ENCODE measurements at places on chromosomes 7 and 10. TPM values are rescaled to one million over a fixed set of nuclear protein-coding genes. Genes with fewer than 3 reads are reported as not detected.

DNA sequence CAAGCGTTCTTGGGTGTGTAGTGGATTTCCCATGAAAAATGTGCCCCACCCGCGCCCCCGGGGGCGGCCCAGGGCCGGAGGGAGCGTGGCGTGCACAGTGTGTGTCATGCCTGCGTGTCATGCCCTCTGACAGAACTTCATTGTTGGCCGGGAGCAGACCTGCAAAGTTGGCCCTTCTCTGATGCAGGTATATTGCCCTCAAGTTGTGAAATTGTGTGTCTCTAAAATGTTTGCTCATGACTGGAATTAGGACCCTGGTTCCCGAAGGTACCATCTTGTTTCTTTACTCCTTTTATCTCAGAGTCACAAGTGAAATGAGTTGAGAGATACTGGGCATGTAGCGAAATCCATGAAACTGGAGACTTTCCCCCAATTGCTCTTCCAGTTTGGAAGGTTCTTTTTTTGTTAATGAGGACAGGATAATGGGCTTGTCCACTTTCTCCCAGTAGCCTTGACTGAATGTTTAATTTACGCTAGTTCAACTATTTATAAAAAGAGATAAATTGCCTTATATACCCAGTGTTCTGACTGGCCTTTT, 26.2 kb downstream of the ADK start:
- DNase-seq: peak; percentile 79

NCF1 gene
- 32.8 TPM for total RNA-seq

NKX2-3 gene
- 0.26 TPM for total RNA-seq

IFIT2 gene
- total RNA-seq: 47.2 TPM

GRCh38 chr10:82558014-82558607, 683.1 kb downstream of the NRG3 start:
- DNase-seq: no peak

DNA sequence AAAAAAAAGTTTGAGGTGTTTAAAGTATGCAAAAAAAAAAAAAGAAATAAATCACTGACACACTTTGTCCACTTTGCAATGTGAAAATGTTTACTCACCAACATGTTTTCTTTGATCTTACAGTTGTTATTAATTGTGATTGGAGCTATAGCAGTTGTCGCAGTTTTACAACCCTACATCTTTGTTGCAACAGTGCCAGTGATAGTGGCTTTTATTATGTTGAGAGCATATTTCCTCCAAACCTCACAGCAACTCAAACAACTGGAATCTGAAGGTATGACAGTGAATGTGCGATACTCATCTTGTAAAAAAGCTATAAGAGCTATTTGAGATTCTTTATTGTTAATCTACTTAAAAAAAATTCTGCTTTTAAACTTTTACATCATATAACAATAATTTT, 130.6 kb downstream of the CFTR start:
- no peak for DNase-seq

DNA sequence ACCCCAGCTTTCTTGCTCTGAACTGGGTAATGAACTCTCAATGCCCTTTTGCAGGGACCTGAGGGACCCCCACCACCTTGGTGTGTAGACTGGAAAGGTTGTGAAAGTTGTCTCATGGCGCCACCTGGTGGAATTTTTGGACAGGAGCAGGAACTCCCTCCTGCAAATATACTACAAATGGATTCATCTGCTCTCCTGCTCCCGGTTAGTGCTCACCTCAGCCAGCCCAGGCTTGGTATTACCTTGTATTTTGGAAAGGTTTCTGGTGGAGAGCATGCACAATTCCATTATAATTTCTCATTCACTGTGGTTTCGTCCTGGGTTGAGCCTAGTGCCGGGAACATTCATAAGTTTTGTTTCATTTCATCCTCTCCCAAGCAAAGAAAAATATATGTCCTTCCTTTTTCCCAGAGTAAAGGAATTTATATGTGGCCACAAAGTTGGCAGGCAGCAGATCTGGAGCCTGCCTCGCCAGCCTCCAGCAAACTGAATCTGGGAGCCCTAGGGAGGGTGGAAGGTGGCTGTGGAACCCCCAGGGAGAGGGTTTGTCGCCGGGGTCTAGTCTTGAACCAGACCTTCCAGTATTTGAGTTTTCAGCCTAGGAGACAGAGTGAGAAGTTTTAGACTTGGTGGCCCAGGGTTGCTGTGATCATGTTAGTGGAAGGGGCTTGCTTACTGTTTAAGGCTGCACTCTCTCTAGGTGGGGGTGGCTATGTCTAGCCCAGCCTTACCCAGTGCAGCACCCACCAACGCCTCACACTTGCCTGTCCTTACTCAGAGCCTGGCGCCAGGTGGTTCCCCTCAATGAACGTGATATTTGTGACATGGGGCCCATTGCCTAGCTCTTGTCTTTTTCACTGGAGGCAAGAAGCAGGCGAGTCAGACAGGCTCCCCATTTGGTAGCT, 9.5 kb downstream of the FAM241B start:
- DNase-seq: peak; percentile 54

AKAP9 gene
- 85.3 TPM for total RNA-seq

DNA sequence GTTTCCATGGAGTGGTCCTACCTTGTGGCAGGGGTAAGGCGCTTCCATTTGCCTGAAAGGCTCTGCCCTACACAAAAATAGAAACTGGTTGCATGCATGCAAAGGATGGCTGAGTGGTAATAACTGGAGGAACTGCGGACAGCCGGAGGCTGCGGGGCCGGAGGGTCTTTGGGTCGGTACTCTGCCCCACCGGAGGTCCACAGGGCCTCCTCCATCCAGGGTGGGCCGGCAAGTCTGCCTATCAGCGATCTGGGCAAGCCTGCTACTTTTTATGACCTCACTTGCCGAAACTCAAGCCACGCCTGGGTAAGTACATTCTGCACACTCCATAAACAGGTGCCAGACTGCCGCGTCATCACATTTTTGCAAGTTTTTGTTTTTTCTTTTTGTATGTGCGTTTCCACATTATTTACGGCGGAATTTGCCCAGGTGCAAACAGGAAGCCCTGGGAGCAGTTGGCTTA, 30.0 kb downstream of the TACC2 start:
- peak; percentile 68 for DNase-seq

NODAL gene
- not detected for total RNA-seq

- no peak for DNase-seq
Observed at GRCh38 chr10:128386231-128386630, 260.0 kb upstream of the MKI67 start.

- DNase-seq: no peak
Observed at GRCh38 chr7:108818742-108819141, 249.1 kb downstream of the DNAJB9 start.

LOXL4 gene
- 6.2 TPM for total RNA-seq

DNA sequence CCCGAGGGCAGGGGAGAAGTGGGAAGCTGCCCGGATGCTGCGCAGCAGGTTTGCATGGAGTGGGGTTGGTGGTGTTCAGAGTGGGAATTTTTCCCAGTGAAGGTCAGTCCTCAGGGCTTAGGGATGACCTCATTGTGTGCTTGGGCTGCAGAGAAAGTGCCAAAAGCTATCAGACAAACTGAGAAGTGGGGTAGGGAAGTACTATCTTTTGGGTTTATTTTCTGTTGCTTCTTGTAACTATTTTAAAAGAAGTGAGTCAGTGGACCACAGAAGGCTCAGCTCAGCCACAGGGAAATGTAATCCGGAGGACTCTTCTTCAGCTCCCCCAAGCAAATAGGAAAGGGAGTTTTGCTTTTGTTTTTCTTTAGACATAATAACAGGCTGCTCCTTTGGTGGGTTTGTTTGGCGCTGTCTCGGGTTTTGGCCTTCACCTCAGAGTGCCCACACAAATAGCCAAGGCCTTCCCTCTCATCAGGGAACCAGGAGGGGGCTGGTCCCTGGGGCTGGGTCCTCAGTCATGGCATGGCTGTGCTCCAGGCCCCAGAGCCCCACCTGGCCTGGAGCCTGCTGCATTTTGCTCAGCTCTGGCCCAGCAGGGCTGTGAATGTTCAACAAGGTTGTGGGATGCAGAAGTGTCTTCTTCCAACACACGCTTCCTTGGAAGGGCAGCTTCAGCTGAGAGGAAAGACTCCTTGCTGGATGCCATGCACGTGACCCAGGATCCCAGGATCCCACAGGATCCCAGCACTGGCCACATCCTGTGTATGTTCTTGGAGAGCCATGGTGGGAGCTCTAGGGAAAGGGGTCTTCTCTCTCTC, 5.4 kb upstream of the FAM170B start:
- no peak for DNase-seq

DNA sequence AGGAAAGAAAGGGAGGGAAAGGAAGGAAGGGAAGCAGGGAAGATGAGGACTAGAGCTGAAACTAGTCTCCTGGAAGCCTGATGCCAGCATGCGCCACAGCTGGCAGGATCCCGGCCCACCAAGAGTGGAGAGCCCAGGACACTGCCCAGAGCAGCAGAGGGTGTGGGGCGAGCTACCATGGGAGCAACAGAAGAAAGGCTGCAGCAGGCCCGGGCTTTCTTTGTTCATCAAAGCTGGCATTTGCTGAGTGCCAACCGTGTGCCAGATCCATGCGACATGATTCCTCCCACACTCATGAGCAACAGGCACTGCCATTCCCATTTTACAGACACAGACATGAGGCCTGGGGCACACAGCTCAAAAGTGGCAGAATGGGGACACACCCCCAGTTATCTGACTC, 68.9 kb downstream of the FAM53B start:
- no peak for DNase-seq

DNA sequence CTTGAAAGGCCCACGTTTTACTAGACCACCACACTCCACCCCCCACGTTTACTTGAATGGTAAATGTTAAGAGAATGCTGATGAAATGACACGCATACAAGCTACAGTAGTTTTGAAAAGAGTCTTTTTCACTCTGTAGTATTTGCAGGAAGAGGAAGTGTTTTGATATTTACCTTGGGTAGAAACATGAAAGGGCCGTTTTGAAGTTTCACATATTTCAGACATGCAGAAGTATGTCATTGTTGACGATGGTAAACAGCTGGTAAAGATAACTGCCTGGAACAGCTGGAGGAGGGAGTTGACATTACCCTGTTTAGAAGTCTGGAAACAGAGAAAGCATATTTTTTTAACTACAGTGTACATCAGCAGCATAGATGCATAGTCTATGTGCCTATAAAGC, 160.7 kb downstream of the NXPH1 start:
- no peak for DNase-seq

GRCh38 chr10:73485320-73485719, 10.5 kb downstream of the PPP3CB start:
- DNase-seq: no peak

- DNase-seq: no peak
Observed at GRCh38 chr7:28784171-28784902, 173.8 kb downstream of the TRIL start.

GRCh38 chr10:119461923-119462322, 80.6 kb downstream of the RGS10 start:
- no peak for DNase-seq

- peak; percentile 51 for DNase-seq
Observed at GRCh38 chr10:84195044-84195830, 900 bp downstream of the CDHR1 start.

- no peak for DNase-seq
Observed at GRCh38 chr10:11015446-11015934, 2.2 kb upstream of the CELF2 start.

DNA sequence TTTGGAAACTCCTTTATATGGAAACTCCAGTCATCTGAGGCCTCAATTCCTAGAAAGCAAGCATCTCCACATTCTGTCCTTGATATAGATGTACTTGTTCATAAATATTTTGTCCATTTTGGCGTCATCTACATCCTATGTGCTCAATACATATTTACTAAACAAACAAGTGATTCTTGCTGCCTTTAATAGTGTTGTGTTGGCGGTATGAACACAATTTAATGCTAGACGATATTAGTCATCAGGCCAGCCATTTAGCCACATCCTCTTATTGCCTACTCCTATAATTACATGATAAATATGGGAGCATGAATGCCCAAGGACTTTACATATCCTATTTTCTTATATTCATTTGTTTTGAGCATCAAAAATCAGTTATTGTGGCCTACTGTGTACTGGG, 18.5 kb upstream of the IFRD1 start:
- DNase-seq: no peak

- DNase-seq: no peak
Observed at GRCh38 chr7:106110885-106111654, 1.0 kb downstream of the SYPL1 start.

DNA sequence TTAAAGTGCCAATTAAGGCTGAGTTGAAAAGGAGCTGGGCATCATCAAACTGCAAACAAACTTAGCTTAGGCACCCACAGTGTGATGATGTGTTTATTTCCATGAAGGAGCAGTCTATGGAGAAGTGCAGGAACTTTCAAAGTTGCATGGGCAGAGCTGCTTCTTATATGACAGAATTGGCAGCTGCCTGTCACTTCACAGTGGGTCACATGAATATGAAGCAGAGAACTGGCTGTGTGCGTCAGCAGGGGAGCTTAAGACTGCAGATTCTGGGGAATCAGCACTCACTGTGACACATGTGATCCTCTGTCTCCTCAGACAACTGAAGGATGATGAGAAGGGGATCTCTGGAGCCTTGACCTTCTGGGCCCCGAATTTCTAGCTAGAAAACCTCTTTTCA, 36.6 kb downstream of the RBM28 start:
- no peak for DNase-seq

DNA sequence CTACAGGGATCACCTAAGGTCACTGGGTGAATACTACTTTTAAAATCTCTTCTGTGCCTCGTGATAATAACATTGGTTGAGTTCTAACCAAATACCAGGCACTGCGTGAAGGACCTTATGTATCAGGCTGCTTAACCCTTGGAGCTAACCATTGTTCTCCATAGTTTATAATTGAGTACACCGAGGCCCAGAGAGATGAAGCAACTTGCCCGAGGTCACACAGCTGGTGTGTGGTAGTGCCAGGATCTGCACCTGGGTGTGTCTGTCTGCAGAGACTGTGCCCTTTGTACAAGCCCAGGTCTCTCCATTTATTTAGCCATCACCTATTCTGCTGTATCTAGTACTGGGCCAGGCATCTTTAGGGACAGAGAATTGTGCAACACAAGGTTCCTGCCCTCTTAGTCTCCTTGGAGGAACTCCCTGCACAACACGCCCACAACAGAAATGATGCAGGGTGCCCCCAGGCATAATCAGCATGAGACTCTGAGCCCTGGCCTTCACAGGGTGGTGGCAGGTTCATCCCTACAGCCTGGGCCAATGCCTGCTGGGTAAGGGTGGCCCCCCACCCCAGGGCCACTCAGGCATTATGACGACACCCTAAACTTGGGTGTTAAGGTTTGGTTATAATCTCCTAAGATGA, 31.5 kb downstream of the UNC5B start:
- DNase-seq: no peak

DOCK1 gene
- total RNA-seq: 46.4 TPM

DNA sequence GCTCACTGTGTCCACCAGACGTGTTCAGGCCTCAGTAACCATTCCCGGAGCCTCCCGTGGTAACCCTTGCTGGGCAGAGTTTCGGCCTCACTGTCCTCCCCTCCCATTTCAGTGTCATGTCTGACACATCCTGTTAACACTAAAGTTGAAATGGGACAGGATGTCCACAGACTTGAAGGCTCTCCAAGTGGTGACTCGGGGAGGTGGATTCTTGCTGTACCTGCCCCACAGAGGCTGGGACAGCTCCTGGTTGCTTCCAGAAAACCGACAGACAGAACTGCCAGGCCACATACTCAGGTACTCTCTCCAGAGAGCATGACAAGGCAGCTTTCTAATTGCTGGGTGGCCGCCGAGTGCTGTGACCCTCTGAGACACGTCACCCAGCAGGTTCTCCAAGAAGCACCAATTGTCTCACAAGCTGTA, 17.9 kb upstream of the CYTH3 start:
- DNase-seq: no peak

PLXNA4 gene
- total RNA-seq: 7.2 TPM

GRCh38 chr10:131207584-131208532, 103.7 kb downstream of the TCERG1L start:
- peak; percentile 51 for DNase-seq

- no peak for DNase-seq
Observed at GRCh38 chr10:5942474-5942873, 34.9 kb downstream of the IL15RA start.

Data from upper lobe of right lung (tissue), 1 donor.